A549 treated with AZD2906 at 1 μM for 4 hours (cell line): ENCODE measurements at places on chromosomes 3 and 15. TPM values are rescaled to one million over a fixed set of nuclear protein-coding genes. Genes with fewer than 3 reads are reported as not detected.

The OCA2 gene
- 0.28 to 0.41 TPM (median 0.38 TPM) in 5 replicates for total RNA-seq

The PP2D1 gene
- not detected in 5 replicates for total RNA-seq

The HYAL1 gene
- total RNA-seq: 0.39 to 0.84 TPM (median 0.54 TPM) in 5 replicates

The SOX14 gene
- total RNA-seq: not detected in 5 replicates

The ACKR2 gene
- 0.09 to 0.13 TPM (median 0.10 TPM) in 3 of 5 replicates, not detected in the others for total RNA-seq

The HDC gene
- total RNA-seq: 0.05 to 0.15 TPM (median 0.12 TPM) in 4 of 5 replicates, not detected in the other

The GREM1 gene
- 2.4 to 6.9 TPM (median 2.7 TPM) in 5 replicates for total RNA-seq

The GDPGP1 gene
- 3.4 to 4.4 TPM (median 4.2 TPM) in 5 replicates for total RNA-seq

The ARGFX gene
- not detected in 5 replicates for total RNA-seq

The DNAH12 gene
- 0.08 to 0.16 TPM (median 0.08 TPM) in 4 of 5 replicates, not detected in the other for total RNA-seq

The SPINK8 gene
- not detected in 5 replicates for total RNA-seq

The GABRB3 gene
- 58.2 to 73.8 TPM (median 71.1 TPM) in 5 replicates for total RNA-seq

The SERPINI2 gene
- total RNA-seq: not detected in 5 replicates

The THAP10 gene
- 4.1 to 6.1 TPM (median 4.7 TPM) in 5 replicates for total RNA-seq

The FBXO40 gene
- total RNA-seq: not detected in 5 replicates

The CEP152 gene
- 2.9 to 4.5 TPM (median 3.8 TPM) in 5 replicates for total RNA-seq

The CFAP20DC gene
- total RNA-seq: 1.3 to 2.3 TPM (median 1.9 TPM) in 5 replicates

The DNAH1 gene
- 0.64 to 1.2 TPM (median 0.90 TPM) in 5 replicates for total RNA-seq

The SLCO2A1 gene
- 0.15 to 0.41 TPM (median 0.22 TPM) in 5 replicates for total RNA-seq

The GP5 gene
- total RNA-seq: 0.01 to 0.02 TPM in 2 of 5 replicates, not detected in the others

The GAP43 gene
- total RNA-seq: 0.05 to 0.07 TPM (median 0.06 TPM) in 4 of 5 replicates, not detected in the other

The SLC28A1 gene
- not detected in 5 replicates for total RNA-seq

The CASR gene
- total RNA-seq: not detected in 5 replicates

The NR1I2 gene
- not detected in 5 replicates for total RNA-seq

The SNX22 gene
- 0.49 to 1.2 TPM (median 0.95 TPM) in 5 replicates for total RNA-seq

The HCN4 gene
- 0.26 to 0.38 TPM (median 0.30 TPM) in 5 replicates for total RNA-seq

The DUOX2 gene
- total RNA-seq: 0.03 to 0.05 TPM (median 0.03 TPM) in 5 replicates

The KLHL18 gene
- 18.0 to 19.5 TPM (median 18.9 TPM) in 5 replicates for total RNA-seq

The ALPK3 gene
- 0.07 to 0.15 TPM (median 0.12 TPM) in 5 replicates for total RNA-seq

The PIERCE2 gene
- 3.9 to 4.8 TPM (median 4.1 TPM) in 5 replicates for total RNA-seq

The PRR23B gene
- total RNA-seq: not detected in 5 replicates

The CPNE9 gene
- 0.08 to 0.29 TPM (median 0.15 TPM) in 5 replicates for total RNA-seq

The CLDN16 gene
- total RNA-seq: 0.03 to 0.16 TPM (median 0.09 TPM) in 5 replicates

The DNAJC17 gene
- 19.6 to 25.2 TPM (median 23.2 TPM) in 5 replicates for total RNA-seq

The CLSTN2 gene
- 0.02 to 0.07 TPM (median 0.02 TPM) in 5 replicates for total RNA-seq

The MKRN2OS gene
- not detected in 5 replicates for total RNA-seq

The PCOLCE2 gene
- total RNA-seq: 21.6 to 31.6 TPM (median 24.2 TPM) in 5 replicates

The INSYN1 gene
- total RNA-seq: 1.9 to 3.2 TPM (median 2.4 TPM) in 5 replicates

The ACKR4 gene
- total RNA-seq: 0.03 TPM in 1 of 5 replicates, not detected in the others

The ADCY5 gene
- total RNA-seq: 0.39 to 0.88 TPM (median 0.61 TPM) in 5 replicates

The SLC15A2 gene
- 0.12 to 0.17 TPM (median 0.13 TPM) in 5 replicates for total RNA-seq

The MST1R gene
- total RNA-seq: 4.5 to 6.4 TPM (median 6.1 TPM) in 5 replicates

The FBLN2 gene
- total RNA-seq: 1.7 to 3.0 TPM (median 2.4 TPM) in 5 replicates

The UROC1 gene
- total RNA-seq: not detected in 5 replicates
